ENCODE measurements at places on chromosomes 7 and 10. TPM values are rescaled to one million over a fixed set of nuclear protein-coding genes. Genes with fewer than 3 reads are reported as not detected.

The PTPRZ1 gene
- 47.6 TPM for total RNA-seq

The WAPL gene
- total RNA-seq: 62.0 TPM

The PRF1 gene
- 0.79 TPM for total RNA-seq

The PGAM2 gene
- 45.8 TPM for total RNA-seq

The FOXI2 gene
- 0.20 TPM for total RNA-seq

The AQP1 gene
- 56.5 TPM for total RNA-seq

The SFRP5 gene
- 1.7 TPM for total RNA-seq

The ADAM8 gene
- 6.3 TPM for total RNA-seq

The SLC37A3 gene
- total RNA-seq: 54.9 TPM

The ANKRD1 gene
- 10.9 TPM for total RNA-seq

The FAM25C gene
- total RNA-seq: not detected

The SH2D4B gene
- total RNA-seq: 0.20 TPM

The RTKN2 gene
- 6.5 TPM for total RNA-seq

The CYP2W1 gene
- 17.4 TPM for total RNA-seq

The CCDC146 gene
- 18.2 TPM for total RNA-seq

The CACUL1 gene
- total RNA-seq: 30.3 TPM

The HTR5A gene
- total RNA-seq: not detected

The SMNDC1 gene
- total RNA-seq: 13.8 TPM

The SLC26A5 gene
- 0.20 TPM for total RNA-seq

The GRID2IP gene
- total RNA-seq: 0.30 TPM

The PRSS1 gene
- total RNA-seq: not detected
